ENCODE measurements at places on chromosomes 5 and 9.

DNA sequence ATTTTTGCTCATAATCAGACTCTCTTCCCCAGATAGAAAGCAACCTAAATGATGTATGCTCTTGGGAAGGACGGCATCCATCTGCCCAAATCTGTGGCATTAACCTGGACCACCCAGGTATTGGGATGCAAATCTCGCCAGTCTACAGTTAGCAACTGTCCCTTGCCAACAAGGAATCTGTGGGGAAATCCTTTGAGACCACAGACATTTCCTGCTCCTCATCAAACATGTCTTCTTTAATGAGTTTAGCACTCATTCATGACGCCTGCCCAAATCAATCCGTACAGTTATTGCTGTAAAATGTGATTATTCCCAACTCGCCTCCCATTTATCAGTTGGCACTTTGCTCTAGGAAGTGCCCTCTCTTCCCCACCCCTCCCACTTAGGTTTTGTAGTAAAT, 7.8 kb downstream of the ROR2 start:
- no peak for DNase-seq

GRCh38 chr9:981491-981898, 5.0 kb downstream of the DMRT3 start:
- DNase-seq, result no peak

GRCh38 chr5:83077662-83078261, 415 bp downstream of the XRCC4 start:
- no peak for DNase-seq

GRCh38 chr5:64831996-64832395, 63.3 kb downstream of the CWC27 start:
- DNase-seq, result no peak
